NCI-H2029 (cell line): ENCODE measurements at places on chromosomes 12 and 14.

GRCh38 chr14:32694795-32695449 lies 243.8 kb upstream of the NPAS3 start:
- DNase-seq = peak; percentile 100

- no peak for DNase-seq
Observed at GRCh38 chr14:71985538-71986189, 53.4 kb downstream of the RGS6 start.

- no peak for DNase-seq
Observed at GRCh38 chr12:129049917-129050316, 196.6 kb downstream of the GLT1D1 start.

GRCh38 chr12:9751204-9752144 lies 9.2 kb downstream of the CD69 start:
- DNase-seq = peak; percentile 1

- no peak for DNase-seq
Observed at GRCh38 chr14:24162093-24162492, 1.0 kb downstream of the IRF9 start.

- DNase-seq = no peak
Observed at GRCh38 chr12:127041985-127042625, 1224.9 kb upstream of the TMEM132C start.

DNA sequence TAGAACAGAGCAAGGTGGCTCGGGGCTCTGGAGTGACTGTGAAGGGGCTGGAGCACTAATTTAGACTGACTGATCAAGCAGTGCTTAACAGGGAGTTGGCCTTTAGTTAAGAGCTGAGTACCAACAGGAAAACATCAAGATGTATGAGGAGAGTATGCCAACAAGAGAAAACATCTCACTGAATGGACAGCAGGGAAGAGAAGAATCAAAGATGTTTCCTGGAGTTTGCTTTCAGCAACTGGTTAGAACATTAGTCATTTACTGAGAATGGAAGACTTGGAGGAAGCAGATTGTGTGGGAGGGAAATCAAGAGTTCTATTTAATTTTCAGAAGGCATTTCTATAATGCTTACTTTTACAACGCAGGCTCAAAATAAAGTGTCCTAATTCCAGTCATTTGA lies 259.3 kb downstream of the ADAMTS20 start:
- DNase-seq = no peak

- no peak for DNase-seq
Observed at GRCh38 chr12:15322164-15323061, at the start of gene PTPRO. PTPRO (plus strand) TSS chr12:15322508.

DNA sequence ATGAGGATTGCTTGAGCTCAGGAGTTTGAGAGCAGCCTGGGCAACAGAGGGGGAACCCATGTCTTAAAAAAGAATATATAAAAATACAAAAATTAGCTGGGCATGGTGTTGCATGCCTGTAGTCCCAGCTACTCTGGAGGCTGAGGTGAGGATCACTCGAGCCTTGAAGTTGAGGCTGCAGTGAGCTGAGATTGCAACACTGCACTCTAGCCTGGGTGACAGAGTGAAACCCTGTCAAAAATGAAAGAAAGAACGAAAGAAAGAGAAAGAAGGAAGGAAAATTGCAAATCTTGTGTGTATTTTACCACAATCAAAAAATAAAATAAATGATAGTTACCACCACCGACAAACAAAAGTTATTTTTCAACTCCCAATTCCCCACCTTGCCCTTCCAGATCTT lies 45.3 kb downstream of the SPRING1 start:
- DNase-seq = no peak

GRCh38 chr12:98741196-98741555 lies 96.1 kb downstream of the APAF1 start:
- DNase-seq = no peak

- DNase-seq = no peak
Observed at GRCh38 chr12:122740351-122740750, 9.7 kb upstream of the HCAR1 start.

DNA sequence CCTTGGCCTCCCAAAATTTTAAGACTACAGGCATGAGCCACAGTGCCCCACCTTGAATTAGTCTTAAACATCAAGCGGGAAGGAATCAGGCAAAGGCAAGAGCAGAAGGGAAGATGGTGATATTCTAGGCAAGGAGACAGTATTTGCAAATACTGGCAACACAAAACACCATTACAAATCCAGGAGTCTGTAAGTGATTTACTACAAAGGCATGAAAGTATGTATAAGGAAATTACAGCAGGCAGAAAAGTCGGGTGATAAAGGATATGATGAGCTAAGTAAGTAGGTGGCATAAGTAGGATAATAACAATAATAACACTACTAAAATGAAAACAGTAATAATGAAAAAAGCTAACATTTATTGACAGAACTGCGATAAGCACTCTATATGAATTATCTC lies 28.5 kb downstream of the FMNL3 start:
- no peak for DNase-seq

GRCh38 chr12:12999959-13000615 lies at the start of gene HEBP1:
HEBP1 (minus strand) TSS chr12:13000265; CDS start chr12:13000114, 151 bp downstream.
- peak; percentile 84 for DNase-seq

GRCh38 chr12:56007564-56008559 lies 10.8 kb downstream of the SUOX start:
- peak; percentile 28 for DNase-seq

DNA sequence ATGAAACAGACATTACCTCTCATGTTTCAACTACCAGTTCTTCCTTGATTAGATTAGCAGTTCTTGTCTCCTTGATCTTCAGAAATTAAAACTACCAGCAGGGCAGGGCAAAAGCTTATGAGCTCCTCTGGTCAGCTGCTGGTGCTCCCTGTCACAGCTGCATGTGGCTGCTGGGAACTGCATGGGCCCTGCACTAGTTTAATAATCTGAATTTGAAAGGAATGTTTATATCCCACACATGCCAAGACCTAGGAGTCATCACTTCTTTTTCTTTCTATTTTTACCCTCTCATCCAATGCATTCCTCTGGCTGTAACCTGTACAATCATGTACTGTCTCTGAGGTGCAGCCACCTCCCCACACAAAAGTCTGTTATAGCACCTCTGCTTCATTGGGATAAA lies 73.9 kb downstream of the ARMH4 start:
- DNase-seq = no peak

GRCh38 chr14:53493320-53493719 lies 340.2 kb upstream of the DDHD1 start:
- DNase-seq = no peak

DNA sequence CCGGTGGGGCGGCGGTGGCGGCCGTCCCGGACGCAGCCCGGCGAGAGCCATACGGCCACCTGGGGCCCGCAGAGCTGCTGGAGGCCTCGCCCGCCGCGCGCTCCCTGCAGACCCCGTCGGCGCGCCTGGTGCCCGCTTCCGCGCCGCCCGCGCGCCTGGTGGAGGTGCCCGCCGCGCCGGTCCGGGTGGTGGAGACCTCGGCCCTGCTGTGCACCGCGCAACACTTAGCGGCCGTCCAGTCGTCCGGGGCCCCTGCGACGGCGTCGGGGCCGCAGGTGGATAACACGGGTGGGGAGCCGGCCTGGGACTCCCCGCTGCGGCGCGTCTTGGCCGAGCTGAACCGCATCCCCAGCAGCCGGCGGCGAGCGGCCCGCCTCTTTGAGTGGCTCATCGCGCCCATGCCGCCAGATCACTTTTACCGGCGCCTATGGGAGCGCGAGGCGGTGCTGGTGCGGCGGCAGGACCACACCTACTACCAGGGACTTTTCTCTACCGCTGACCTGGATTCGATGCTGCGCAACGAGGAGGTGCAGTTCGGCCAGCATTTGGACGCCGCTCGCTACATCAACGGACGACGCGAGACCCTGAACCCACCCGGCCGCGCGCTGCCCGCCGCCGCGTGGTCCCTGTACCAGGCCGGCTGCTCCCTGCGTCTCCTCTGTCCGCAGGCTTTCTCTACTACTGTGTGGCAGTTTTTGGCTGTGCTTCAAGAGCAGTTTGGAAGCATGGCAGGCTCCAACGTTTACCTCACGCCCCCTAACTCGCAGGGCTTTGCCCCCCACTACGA lies 716 bp downstream of the RIOX1 start:
- DNase-seq = no peak

DNA sequence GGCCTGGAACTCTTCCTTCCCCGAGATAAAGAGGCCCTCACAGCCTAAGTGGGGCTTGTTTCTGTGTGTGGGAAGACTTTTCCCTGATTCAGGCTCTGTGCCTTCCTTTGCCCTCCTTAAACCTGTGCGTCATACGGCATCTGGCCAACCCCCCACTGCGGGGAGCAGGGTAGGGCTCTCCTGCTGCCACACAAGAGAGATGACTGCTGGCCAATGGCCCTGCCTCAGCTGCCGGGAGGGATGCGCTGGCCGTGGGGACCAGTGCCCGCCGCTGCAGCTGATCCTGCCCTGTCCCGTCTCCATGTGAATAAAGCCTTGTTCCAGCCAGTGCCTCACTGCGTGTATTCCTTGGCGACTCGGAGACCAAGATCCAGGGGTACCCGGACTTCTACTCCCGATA lies 42.5 kb upstream of the BEGAIN start:
- no peak for DNase-seq

DNA sequence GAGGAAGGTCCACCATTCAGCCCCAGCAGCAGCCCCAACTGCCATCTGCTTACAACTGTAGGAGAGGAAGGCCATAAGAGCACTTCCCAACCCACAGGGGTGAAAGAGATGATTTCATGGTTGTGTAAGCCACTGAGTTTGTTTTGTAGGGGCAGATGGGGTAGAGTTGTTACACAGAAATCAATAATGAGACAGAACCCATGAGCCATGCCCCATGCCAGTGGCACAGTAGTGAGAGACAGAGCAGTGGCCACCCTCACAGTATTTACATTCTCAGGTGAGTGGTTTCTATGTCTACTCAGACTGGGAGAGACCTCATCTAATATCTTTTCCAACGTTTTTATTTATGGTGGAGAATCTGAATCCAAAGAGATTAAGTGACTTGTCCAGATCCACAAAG lies 68.6 kb downstream of the NUAK1 start:
- DNase-seq = peak; percentile 68

GRCh38 chr12:38691164-38691563 lies 214.2 kb downstream of the CPNE8 start:
- no peak for DNase-seq

DNA sequence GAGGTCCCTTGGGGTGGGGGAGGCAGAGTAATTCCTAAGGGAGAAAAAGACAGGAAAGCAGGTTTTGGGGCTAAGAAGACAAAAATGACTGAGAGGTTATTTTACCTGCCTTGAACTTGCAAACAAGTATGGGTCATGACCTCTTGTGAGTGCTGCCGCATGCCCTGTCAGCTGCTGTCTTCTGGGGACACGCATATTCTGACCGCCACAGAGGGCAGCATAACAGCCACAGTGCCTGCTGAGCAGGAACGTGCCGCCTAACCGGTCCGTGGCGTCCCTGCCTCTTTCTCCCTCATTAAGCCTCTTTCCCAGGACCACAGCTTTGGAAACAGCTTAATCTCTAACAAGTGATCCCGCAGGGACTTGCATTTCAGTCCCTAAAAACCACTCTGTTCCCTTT lies 51.3 kb upstream of the KCNA1 start:
- no peak for DNase-seq

DNA sequence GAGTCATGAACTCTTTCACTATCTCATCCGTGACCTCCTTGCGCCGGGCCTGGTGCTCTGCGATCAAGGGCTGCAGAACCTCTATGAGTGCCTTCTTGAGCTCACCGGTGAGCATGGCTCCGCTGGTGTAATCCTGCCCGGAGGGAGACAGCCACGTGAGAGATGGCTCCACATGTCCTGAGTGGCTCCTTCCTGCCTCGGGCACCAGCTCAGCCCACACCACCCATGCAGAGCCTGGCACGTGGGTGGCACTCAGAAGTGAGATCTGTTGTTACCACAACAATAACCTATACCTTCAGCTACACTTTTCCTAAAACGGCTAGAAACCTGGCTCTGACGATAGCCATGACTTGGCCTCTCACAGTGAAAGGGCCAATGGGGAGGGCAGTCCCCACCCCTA lies 11.8 kb downstream of the SLC25A47 start:
- DNase-seq = no peak

DNA sequence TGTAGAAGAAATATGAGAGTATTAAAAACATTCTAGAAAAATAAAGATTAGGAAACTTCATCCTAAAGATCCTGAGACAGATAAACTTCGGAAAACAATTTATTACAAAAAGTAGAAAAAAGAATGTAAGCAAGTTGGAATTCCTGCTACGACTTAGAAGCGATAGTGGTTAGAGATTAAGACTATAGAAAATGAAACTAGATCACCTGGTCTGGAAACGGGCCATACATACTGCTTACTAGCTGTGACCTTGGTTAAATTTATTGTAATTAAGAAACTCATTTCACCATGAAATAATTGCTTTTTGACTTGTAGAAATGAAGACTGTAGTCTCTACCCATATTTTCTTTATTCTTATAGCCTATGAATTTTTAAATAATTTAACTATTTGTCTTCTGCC lies 614.1 kb downstream of the SLC16A7 start:
- peak; percentile 25 for DNase-seq

DNA sequence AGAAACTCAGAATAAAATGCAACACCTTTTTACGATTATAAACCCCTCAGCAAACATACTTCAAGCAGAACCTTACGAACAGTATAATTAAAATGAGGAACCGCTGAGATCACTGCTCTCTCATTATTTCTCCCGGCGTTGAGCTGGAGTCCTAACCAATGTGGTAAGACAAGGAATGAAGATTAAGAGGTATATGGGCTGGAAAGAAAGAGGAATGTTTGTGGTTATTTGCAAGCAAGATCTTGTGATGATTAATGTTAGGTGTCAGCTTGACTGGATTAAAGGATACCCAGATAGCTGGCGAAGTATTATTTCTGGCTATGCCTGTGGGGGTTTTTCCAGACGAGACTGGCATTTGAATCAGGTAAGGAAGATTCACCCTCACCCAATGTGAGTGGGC lies 10.3 kb upstream of the ZNF84 start:
- DNase-seq = no peak

GRCh38 chr14:21589317-21589716 lies 9.4 kb upstream of the OR10G3 start:
- no peak for DNase-seq

- peak; percentile 78 for DNase-seq
Observed at GRCh38 chr14:35240231-35240630, 52.0 kb upstream of the PSMA6 start.

GRCh38 chr14:49895480-49895879 lies 2.6 kb downstream of the ARF6 start:
- DNase-seq = peak; percentile 13

- DNase-seq = peak; percentile 40
Observed at GRCh38 chr14:77965919-77966435, 166.1 kb downstream of the ADCK1 start.

DNA sequence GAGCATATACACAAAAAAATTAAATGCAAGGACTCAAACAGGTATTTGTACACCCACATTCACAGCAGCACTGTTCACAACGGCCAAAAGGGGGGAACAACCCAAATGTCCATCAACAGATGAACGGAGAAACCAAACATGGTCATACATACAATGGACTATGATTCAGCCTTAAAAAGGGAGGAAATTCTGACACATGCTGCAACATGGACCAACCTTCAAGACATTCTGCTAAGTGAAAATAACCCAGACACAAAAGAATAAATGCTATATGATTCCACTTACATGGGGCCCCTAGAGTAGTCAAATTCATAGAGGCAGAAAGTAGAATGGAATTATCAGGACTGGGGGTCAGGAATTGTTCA lies 29.5 kb downstream of the ACTN1 start:
- no peak for DNase-seq
